ENCODE measurements at places on chromosomes 7 and 10.
A peak's percentile ranks its signal among the peaks of the same experiment; 100 is the strongest.

DNA sequence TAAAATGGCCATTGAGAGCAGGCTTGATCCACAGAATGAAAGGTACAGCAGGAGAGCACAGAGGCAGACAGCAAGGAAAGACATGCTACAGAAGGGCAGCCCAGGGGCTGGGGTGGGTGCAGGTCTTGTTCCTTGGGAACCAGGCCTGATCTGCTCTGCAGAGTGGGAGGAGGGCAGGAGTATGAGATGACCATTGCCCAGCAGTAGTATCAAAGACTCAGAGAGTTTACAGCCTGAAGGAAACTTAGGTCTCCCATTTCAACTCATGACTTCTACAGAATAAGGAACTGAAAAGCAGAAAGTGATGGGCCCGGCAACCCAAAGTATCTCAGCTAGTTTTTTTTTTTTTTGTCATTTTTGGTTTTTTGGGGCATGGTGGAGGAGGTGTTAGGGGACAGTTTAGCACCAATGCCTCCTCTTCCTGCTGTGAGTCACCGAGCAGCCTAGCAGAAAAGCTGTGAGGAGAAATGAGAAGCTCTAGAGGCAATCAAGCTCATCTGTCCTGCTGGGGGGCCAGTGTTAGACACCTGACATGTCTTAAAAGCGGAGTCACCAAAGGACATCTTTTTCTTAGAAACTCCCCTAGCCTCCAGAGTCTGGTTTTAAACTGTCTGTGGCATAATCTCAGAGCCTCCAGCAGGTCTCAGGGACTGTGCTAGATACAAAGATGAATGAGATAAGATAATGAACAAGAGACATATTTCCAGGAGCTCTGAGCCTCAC lies 34.3 kb upstream of the HERPUD2 start:
- H3K36me3 ChIP-seq, result no peaks in the 10 kb centered on the region
- no peaks in the 10 kb centered on the region for H3K27me3 ChIP-seq
- H3K27ac ChIP-seq, result peak overlapping the region; percentile 84
- H3K4me1 ChIP-seq, result peaks cover 49% of the 10 kb centered on the region

DNA sequence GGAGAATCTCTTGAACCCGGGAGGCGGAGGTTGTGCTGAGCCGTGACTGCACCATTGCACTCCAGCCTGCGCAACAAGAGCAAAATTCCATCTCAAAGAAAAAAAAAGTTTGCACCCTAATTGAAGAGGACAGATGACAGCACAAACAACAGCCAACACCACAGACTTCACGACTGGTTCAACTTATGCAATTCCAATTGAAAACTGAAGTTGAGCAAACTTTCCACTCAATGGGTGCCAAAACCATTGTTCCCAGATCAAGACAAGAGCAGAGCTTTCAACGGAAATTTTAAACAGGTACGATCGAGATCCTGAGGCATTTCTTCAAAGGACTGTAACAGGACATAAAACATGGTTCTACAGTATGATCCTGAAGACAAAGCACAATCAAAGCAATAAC lies 149.7 kb downstream of the KMT2E start:
- no peak overlapping the region for H3K4me3 ChIP-seq
- peaks cover 25% of the 10 kb centered on the region for H3K36me3 ChIP-seq
- DNase-seq, result no peak
- no peak overlapping the region for H3K27ac ChIP-seq
- no peaks in the 10 kb centered on the region for H3K27me3 ChIP-seq
- H3K4me1 ChIP-seq, result no peaks in the 10 kb centered on the region

GRCh38 chr7:16396766-16397500 lies 24.4 kb downstream of the CRPPA start:
- no peak for DNase-seq
- H3K36me3 ChIP-seq, result no peaks in the 10 kb centered on the region

- no peak for DNase-seq
- no peaks in the 10 kb centered on the region for H3K4me1 ChIP-seq
- no peaks in the 10 kb centered on the region for H3K36me3 ChIP-seq
- no peak overlapping the region for H3K4me3 ChIP-seq
These were observed 116.4 kb upstream of the NOBOX start for GRCh38 chr7:144519925-144520324.

GRCh38 chr10:69696073-69696731 lies 66.2 kb downstream of the FAM241B start:
- DNase-seq, result no peak
- no peaks in the 10 kb centered on the region for H3K4me1 ChIP-seq

DNA sequence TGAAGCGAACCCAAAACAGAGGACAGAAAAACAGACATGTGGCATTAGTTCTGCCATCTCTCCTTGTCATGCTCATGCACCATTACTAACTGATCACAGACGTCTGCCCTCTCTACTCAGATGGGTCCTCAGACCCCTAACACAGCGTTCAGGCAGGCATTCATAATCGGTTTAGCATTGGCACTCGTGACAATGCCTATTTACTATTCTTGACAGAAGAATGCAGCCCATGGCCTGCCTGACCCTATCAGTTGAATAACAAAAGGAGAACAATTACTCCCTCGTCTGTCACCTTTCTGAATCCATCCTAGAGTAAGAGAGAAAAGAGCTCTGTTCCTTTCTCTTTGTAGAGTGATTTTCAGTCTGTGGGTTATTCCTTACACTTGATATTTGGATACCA lies 194.6 kb upstream of the PHYHIPL start:
- no peaks in the 10 kb centered on the region for H3K27me3 ChIP-seq
- DNase-seq, result no peak
- no peak overlapping the region for H3K4me3 ChIP-seq
- H3K27ac ChIP-seq, result no peak overlapping the region
- no peaks in the 10 kb centered on the region for H3K4me1 ChIP-seq
- no peaks in the 10 kb centered on the region for H3K36me3 ChIP-seq

GRCh38 chr7:33190688-33191304 lies 61.4 kb downstream of the BBS9 start:
- DNase-seq, result no peak
- no peaks in the 10 kb centered on the region for H3K27me3 ChIP-seq
- H3K27ac ChIP-seq, result no peak overlapping the region
- no peak overlapping the region for H3K4me3 ChIP-seq
- no peaks in the 10 kb centered on the region for H3K36me3 ChIP-seq

DNA sequence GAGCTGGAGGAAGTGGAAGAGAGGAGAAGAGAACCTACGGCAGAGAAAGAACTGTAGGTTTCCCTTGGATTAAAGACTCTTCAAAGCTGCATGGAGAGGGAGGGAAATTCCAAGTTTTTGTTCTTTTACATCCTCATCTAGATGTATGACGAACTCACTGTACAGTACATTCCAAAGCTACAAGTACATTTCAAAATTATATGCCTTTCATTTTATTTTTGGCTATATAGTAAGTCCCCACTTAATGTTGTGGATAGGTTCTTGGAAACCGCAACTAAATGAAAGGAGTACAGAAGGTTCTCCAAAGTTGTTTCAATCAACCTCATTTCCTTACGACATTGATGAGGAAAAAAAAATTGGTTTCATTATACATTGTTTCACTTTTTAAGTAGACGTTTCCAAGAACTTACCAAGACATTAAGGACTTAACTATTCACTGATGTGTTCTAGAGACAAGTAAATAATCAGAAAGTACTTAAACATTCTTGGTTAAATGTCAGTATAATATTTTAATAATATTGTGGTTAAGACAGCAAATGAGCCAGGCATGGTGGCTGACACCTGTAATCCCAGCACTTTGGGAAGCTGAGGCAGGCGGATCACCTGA lies 16.1 kb upstream of the JMJD1C start:
- no peak overlapping the region for H3K27ac ChIP-seq
- no peaks in the 10 kb centered on the region for H3K27me3 ChIP-seq
- no peak overlapping the region for H3K4me3 ChIP-seq

GRCh38 chr7:109256762-109257560 lies 687.3 kb downstream of the DNAJB9 start:
- H3K4me1 ChIP-seq, result no peaks in the 10 kb centered on the region
- H3K27ac ChIP-seq, result no peak overlapping the region

- no peaks in the 10 kb centered on the region for H3K27me3 ChIP-seq
- H3K27ac ChIP-seq, result no peak overlapping the region
- no peaks in the 10 kb centered on the region for H3K36me3 ChIP-seq
- DNase-seq, result no peak
- peaks cover 2% of the 10 kb centered on the region for H3K4me1 ChIP-seq
These were observed 16.5 kb upstream of the PLAU start for GRCh38 chr10:73894245-73894971.

DNA sequence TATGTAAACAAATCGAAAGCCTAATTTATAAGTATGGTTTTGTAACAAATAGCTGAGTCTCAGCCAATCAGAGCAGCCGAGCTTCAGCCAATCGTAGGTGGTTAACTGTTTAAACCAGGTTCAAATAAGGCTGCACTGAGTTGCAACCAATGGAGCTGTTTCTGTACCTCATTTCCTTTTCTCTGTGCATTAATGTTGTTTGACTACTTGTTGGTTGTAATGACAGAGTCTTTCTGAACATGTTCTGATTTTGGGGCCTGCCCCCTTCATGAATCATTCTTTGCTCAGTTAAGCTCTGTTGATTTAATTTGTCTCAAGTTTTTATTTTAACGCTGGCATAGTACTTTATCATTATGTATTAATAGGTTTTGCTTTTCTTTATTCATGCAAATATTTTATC lies 14.6 kb downstream of the OTUD1 start:
- no peak for DNase-seq
- H3K36me3 ChIP-seq, result no peaks in the 10 kb centered on the region
- no peak overlapping the region for H3K27ac ChIP-seq
- H3K27me3 ChIP-seq, result no peaks in the 10 kb centered on the region
- no peak overlapping the region for H3K4me3 ChIP-seq

DNA sequence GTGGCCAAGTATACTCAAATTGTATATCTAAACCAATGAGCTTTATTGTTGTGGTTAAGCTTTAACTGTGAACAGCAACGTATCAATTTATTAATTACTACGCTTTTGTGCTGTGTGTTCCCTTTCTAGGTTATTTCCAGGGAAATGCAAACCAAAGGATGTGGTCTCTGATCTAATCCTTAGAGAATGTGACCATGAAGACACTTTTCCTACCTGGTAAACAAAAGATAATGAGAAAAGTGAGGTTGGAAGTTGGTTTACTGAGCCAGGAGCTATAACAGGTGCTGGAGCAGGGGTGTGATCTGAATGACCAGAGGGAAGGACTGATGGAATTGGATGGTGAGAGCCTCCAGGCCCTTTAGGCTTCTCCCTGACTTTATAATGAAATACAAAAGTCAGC lies 25.4 kb upstream of the CALU start:
- no peak for DNase-seq
- H3K27ac ChIP-seq, result no peak overlapping the region
- no peak overlapping the region for H3K4me3 ChIP-seq
- H3K4me1 ChIP-seq, result no peaks in the 10 kb centered on the region

GRCh38 chr7:77543910-77544309 lies 6.8 kb downstream of the PTPN12 start:
- H3K36me3 ChIP-seq, result no peaks in the 10 kb centered on the region
- H3K4me3 ChIP-seq, result no peak overlapping the region
- DNase-seq, result no peak
- H3K27ac ChIP-seq, result no peak overlapping the region
- H3K27me3 ChIP-seq, result no peaks in the 10 kb centered on the region

GRCh38 chr7:139731802-139732470 lies 45.9 kb downstream of the HIPK2 start:
- DNase-seq, result no peak
- H3K27me3 ChIP-seq, result no peaks in the 10 kb centered on the region
- H3K4me1 ChIP-seq, result peaks cover 82% of the 10 kb centered on the region
- no peak overlapping the region for H3K4me3 ChIP-seq

DNA sequence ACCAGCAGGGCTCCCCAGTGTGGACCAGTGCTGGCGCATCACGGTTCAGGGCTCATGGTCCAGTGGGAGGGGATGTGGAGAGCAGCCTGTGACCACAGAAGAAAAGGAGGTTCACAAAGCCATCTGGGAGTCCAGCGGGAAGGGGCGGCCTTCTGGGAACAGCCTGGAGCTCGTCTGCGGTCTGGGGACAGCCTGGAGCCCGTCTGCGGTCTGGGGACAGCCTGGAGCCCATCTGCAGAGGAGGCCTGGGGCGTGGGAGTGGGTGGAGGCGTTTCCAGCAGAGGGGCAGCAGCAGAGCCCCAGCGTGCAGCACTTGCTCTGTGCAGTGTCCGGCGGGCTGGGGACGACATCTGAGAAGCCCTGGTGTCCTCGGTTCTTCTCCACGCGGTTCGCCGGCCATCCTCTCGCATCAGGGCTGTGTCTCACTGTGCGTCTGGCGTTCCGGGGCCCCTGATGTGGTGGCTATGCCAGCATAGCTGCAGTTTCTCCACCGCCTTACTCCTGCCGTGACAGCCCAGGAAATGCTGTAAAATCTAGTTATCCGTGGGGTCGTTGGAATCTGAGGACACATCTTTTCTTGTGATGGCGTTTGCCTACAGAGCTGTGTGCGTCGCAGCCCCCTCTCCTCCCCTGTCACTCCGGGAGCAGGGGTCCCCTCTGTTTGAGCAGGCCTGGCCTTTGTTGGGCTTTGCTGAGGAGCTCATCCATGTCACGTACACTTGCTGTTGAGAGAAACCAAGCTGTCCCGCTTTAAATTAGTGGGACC lies 104.6 kb downstream of the INPP5A start:
- peak; percentile 69 for DNase-seq
- H3K4me3 ChIP-seq, result no peak overlapping the region
- no peaks in the 10 kb centered on the region for H3K27me3 ChIP-seq
- H3K36me3 ChIP-seq, result no peaks in the 10 kb centered on the region
- no peak overlapping the region for H3K27ac ChIP-seq

- DNase-seq, result no peak
- H3K27ac ChIP-seq, result no peak overlapping the region
- peaks cover 7% of the 10 kb centered on the region for H3K4me1 ChIP-seq
- no peak overlapping the region for H3K4me3 ChIP-seq
- H3K27me3 ChIP-seq, result no peaks in the 10 kb centered on the region
These were observed 1.7 kb upstream of the CTNNA3 start for GRCh38 chr10:67697724-67698131.
